Globus pallidus (tissue), 1 donor: ENCODE measurements at places on chromosomes 2 and 18.
A peak's percentile ranks its signal among the peaks of the same experiment; 100 is the strongest.

- peak; percentile 26 for DNase-seq
These were observed 107.9 kb downstream of the CDC42EP3 start for GRCh38 chr2:37563375-37564015.

DNA sequence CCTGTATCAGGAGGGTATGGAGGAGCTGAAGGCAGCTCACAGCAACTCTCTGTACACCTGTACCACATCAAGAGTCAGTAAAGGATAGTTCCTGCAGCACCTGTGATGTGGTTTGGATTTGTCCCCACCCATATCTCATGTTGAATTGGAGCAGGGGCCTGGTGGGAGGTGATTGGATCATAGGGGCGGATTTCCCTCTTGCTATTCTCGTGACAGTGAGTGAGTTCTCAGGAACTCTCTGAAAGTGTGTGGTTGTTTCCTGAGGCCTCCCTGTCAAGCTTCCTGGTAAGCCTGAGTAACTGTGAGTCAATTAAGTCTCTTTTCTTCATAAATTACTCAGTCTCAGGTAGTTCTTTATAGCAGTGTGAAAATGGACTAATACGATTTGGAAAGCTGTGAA is 28.9 kb downstream of the OSBPL1A start:
- no peak for DNase-seq

- DNase-seq, result no peak
These were observed 5.4 kb upstream of the GPBAR1 start for GRCh38 chr2:218255446-218255845.

- DNase-seq, result no peak
These were observed 38.3 kb upstream of the RAPGEF4 start for GRCh38 chr2:172697296-172697695.

- DNase-seq, result no peak
These were observed 222.7 kb downstream of the CDH2 start for GRCh38 chr18:27954226-27954625.

- DNase-seq, result no peak
These were observed 172.0 kb downstream of the INHBB start for GRCh38 chr2:120517751-120518469.

- DNase-seq, result no peak
These were observed 308.1 kb upstream of the CYRIA start for GRCh38 chr2:16973586-16974286.

GRCh38 chr2:139854769-139855483 is 1074.7 kb upstream of the NXPH2 start:
- no peak for DNase-seq

DNA sequence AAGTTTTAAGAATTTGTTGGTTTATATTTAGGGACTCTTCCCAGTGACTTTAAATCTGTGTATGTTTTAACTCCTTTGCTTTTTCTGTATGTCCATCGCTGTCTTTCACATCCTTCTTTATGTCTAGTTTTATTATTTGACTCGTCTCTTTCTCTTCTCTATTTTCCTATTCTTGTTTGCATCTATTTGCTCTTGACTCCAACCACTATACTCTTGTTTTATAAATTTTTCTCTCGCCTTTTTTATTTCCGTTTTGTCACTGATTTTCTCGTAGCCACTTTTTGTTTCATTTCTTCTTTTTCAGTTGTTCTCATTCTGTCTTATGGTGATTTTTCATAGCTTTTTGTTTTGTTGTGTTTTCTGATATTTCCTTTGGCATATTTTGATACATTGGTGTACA is 170.5 kb upstream of the NETO1 start:
- no peak for DNase-seq

GRCh38 chr2:47283659-47284058 is 119.3 kb upstream of the MSH2 start:
- DNase-seq, result no peak

- no peak for DNase-seq
These were observed 324.3 kb upstream of the PKDCC start for GRCh38 chr2:41723526-41723925.
